Suppressor macrophage (primary cell): ENCODE measurements at places on chromosomes 6 and 20.

GRCh38 chr20:3454831-3455230 lies 16.0 kb upstream of the ATRN start:
- no peak for DNase-seq

DNA sequence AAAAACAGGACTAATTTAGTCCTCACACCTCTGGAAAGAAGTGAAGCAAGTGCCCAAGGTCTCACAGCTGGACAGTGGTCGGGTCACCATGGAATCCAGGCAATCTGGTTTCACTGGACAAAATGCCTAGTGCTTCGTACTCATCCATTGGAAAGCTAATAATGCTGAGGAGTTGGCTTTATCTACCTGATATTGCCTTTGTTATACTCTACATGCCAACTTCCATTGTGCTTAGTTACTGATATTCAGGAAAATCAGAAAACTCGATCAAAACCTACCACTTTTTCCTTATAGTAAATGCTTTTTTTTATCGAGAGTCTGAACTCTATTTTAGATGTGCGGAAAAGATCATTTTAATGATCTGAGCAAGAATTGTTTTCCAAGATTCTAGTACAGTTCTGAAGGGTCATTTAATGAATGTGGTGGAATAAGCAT lies 966 bp downstream of the CFAP206 start:
- DNase-seq, result no peak

- no peak for DNase-seq
These were observed 143.6 kb downstream of the OR2B2 start for GRCh38 chr6:27768556-27768955.

DNA sequence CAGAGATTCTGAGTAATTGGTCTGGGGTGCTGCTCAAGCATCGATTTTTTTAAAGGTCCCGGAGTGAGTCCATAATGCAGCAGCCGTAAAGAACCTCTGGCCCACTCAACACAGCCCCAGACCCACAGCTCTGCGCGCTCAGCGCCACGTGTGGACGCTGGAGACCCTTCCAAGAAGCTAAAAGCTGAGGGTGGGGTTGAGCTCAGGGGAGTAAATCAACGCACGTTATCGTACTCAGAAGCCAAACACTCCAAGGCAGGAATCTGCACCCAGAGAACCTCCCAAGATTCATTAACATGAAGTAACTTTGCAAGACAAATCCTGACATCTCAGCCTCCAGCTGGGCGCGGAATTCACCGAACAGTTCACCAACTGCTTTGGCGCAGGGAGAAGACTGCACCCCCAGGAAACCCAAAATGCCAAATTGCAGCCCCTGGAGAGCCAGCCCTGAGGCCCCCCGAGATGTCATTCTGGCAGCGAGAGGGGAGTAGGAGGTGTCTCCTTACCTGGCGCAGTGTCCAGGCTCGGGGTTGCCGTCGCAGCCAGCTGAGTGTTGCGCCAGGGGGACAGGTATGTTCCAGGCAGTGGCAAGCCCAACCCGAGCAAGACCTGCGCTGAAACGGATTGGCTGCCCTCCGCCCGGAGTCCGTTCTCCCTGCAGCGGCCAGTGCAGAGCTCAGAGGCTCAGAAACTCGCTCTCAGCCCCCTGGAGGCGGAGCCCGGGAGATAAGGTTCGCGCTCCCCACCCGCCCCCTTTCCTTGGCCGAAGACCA lies at the start of gene COL21A1:
Gene COL21A1 (minus strand): TSS at position 700 of the 773 bp plus-strand sequence. CDS start 64,962 bp downstream, outside the sequence.
- DNase-seq, result peak; percentile 10

DNA sequence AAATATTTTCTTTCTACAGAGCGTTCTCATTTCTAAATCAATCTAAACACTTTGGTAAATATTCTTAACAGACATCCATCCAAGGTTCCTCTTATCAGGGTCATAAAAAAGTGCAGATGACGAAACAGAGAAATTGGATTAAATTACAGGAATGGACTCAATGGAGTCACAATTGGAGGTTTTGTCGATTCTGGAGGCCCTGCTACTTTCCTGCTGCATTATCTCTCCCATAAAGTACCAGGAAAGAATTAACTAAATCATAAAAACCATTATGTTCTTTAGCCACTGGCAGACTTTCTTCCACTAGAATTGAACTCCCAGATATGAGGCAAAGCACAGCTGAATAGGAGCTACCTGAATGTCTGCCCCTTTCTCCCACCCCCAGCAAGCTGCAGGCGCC lies 610.6 kb downstream of the HDGFL1 start:
- DNase-seq, result no peak

DNA sequence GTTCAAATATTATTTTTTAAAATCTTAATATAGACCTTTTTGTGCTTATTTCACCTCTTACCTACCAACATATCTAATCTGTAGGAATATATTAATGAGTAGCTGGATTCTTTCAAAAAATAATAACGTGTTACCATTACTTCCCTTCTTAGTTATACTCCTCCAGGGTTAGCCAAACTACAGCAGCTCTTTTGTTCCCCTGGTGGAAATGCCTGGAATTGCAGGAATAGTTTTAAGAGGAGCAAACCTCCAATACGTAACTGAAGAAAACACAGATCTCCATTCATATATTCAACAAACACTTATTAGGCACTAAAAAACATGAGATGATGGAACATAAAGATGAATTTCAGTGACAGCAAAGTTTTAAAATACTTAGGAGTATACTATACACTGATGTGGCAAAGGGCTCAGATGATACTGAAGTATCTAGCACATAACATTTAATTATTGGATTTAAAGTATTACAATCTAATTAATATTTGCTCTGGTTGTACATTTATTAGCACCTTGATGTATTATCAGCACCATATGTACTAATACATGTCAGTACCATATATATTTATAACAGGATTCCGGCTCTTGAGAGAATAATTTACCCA lies 78.3 kb downstream of the TBX18 start:
- peak; percentile 61 for DNase-seq

DNA sequence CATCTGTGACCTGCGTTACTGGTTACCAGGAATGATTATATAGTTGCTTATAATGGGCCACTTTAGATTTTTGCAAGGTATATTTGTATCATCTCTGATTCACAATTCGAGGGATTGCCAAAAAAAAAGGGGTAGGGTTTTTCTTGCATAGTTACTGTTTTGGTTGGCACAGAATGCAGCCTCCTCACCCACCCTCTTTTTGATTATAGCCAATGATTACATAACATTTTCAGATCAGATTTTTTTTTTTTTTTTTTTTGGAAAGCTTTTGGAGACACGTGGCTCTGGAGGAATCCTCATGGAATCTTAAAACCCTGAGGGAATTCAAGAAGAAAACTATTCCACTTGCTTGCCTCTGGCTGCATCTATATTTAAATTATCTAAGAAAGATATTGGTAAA lies 53.7 kb downstream of the UST start:
- DNase-seq, result no peak

DNA sequence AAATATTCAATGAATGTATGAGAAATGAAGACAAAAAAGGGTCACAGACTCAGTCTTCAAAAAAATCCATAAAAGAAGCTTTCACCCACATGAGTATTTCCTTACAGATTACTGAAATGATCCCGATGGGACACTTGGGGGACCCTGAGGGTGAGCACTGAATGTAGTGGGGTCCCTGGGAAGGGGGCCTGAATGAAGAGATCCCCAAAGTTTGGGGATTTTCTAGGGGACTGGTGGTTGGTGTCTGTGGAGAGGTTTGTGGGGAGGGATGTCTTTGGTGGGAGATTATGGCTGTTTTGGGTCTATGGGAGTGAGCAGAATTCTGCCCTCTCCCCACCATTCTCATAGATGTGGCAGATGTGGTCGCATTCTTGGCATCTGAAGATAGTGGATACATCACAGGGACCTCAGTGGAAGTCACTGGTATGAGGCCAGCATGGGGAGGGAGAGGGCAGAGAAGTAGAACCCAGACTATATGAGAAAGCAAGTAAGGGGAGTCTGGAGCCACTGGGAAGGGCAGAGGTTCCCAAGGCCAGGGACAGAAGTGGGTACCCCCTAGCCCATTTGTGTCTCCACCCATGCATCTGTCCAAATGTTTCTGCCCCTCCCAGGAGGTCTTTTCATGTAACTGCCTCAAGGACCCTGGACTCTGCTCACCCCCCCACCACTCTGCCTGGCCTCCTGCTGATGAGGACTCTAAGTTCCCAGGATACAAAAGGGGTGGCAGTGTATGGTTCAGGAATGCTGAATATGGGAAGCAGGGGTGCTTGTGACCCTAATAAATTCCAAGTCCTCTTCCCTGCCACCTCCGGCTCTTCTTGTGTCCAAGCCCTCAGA lies 1.8 kb downstream of the HSD17B8 start:
- no peak for DNase-seq

DNA sequence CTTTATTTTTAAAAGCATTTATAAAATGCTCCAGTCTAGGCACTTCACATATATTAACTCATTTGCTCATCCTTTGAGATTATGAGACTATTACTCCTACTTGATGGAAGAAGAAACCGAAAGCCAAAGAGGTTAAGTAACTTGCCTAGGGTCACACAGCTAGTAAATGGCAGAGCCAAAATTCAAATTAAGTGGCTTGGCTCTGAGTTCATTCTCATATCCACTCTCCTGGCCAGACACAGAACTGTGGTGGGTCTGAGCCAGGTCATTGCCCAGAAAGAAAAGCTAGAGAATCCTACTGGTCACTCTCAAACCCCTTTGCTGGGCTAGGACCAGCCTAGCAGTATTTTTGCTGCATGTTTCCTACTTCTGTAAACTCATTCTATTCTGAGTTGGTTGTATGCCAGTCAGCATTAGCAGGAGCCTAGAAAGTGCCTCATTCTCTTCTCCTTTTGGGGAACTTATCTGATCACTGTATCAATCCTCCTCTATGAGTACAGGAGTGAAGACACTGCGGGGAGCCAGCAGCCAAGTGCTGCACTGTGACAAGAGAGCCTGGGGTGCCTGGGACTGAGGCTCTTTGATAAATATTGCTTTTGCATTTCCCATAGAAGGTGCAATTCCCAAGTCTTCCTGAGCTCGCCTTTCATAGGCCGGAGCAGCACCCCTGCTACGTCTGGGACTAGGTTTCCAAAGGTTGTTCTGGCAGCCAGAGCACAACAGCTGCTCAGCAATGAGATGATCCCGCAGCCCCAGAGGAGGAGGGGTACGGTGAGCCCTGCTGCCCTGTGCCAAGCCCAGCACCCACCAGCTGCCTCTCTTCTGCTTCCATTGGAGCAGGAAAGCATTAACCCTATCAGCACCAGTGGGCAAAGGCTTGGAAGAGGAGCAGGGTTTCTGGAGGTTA lies 728.3 kb downstream of the MAFB start:
- DNase-seq, result no peak

DNA sequence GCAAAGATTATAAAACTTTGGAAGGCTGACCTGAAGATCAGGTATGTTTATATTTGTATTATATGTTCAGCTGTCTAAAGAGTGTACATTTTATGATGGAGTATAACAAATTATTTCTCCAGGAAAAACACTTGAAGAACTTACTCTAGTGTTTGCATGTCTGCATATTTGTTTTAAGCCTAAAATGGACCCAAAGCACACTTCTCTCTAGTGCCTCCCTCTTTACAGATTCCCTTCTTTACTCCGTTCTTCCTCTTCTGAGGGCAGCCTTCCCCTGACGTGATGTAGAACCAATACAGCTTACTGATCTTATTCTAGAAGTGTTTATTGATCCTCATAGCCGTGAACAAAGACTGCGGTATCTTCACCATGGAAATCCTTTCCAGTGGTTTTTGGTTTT lies 13.9 kb downstream of the SUMO4 start:
- DNase-seq, result no peak

DNA sequence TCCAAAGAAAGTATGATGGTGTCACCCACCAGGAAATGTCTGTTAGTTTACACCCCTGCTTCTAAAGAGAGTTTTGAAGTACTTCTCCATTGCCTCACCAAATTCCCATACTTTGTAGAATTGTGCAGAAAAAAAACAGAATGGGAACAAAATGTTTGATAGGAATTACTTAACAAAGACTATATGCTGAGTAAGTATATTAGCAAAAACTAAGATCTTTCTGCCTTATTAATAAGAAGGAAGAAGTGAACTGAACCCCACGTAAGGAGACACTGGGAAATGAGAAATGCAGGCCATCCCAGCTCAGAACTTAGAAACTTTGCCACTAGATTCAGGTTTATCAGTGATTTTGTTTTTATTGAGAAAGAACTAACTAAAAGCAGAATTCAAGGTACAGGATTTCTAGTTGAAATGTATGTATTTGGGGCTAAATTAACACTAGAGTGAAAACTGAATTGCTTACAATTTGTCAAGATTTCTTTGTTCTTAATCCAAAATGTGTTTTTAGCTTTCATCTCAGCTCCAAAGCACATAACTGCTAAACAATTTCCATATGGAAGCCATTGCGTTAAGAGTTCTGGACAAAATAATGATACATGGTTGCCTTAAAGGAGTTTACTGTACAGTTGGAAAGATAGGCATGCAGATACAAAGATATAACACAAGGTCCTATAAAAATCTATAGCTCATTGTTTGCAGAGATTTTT lies 102.7 kb upstream of the BMP5 start:
- no peak for DNase-seq

- DNase-seq, result no peak
These were observed 134.8 kb downstream of the JPH2 start for GRCh38 chr20:44052166-44052565.

DNA sequence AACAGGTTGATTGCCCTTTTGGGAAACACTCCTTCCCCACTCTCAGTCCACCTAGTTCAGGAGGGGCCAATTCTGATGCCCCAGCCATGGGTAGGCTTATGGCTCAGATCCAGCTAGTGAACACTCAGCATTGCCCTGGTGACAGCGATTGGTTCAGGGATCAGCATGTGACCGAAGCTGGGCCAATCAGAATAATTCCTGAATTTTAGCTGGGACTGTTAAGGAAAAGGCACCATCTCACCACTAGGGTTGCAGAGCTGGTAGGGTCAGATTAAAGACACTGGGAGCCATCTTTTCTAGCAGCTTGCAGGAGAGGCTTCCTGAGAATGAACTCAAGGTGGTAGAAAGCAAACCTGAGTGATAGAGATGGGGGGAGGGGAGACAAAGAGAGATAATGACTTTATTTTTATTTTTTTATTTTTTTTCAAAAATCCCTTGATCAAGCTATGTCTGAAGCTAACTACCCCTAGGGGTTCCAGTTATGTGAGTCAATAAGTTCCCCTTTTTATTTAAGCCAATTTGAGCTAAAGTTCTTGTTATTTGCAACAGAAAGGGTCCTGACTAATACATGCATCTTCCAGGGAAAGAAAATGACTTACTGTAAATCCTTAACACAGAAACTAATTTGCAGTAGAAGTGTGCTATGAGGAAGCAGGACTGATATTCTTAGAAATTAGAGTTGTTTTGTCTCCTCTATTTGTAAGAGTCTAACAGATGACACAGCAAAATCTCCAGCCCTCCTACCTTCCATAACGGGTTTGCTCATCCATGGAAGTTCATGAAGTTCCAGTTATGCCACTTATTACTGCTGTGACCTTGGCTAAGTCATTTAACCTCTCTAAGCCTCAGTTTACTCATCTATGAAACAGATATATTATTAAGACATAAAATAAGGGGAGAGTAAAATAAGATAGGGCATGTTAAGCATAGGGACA lies 44.7 kb downstream of the EYA2 start:
- DNase-seq, result no peak

GRCh38 chr20:25579081-25579770 lies 6.1 kb downstream of the NINL start:
- no peak for DNase-seq
